ENCODE measurements at places on chromosomes 16 and 17.

DNA sequence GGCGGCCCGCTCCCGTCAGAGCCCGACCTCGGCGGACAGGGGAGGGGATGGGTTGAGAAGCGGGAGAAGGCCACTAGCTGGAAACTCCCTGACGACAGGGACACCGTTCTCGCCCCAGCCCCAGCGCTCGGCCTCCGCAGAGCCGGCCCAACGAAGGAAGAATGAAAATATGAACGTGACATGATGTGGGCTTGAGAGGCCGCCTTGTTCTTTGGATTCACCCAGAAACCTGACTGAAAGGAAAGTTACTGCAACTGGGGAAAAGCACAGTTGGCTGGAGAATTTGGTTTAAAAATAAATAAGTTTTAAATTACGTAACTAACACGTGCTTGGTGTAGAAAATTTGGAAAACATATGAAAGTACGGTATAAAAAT, 21.1 kb downstream of the NPTX1 start:
- no peak for DNase-seq

DNA sequence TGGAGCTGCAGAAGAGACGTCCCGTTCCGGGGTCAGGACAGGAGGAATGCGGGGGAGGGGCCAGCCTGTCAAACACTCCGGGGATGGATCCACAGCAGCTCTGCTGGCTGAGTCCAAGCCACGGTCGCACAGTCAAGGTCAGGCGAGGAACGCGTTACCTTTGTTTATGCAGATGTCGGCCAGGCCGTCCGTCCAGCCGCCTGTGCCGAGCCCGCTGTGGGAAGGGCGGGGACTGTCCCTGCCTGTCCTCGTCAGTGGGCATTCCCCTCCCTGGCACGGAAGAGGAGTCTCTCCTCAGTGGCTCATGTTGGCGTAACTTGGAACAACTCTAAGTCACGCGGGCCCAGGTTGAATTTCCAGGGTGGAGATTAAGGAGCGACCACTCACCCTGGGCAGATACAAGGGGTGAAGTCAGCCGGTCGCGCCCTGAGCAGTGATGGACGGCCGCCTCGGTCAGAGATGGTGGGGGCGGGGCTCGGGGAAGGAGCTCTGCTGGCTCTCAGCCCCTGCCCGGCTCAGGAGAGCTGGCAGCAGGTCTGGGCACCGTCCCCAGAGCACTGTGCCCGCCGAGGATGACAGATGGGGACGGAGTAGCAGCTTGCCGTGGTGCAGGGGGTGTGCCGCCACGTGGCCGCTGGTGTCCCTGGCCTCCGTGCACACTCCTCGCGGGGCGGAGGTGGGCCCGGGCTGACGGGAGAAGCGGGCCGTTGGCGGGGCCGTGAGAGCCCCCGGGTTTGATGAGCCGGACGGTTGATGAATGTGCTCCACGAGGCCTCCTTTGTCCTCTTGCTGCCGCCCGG, 7.3 kb downstream of the CACNA1H start:
- DNase-seq = peak; percentile 80

DNA sequence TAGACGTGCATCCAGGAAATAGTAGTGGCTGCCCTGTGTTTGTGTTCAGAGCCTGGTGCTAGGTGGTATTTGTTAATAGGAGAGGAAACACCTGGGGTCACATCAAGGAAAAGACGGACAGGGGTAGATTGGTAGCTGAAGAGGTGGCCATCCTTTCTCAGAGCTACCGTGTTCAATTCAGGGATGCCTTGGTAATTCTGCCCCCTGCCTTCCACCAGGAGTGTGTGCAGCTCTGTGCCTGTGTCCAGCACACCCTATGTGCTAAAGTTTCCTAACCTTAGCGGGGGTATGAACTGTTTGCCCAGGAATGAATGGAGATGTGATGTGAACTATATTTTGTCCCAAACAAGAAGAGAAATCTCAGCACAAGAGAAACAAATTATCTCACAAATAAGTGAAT, 174.1 kb upstream of the MPHOSPH6 start:
- DNase-seq = no peak

DNA sequence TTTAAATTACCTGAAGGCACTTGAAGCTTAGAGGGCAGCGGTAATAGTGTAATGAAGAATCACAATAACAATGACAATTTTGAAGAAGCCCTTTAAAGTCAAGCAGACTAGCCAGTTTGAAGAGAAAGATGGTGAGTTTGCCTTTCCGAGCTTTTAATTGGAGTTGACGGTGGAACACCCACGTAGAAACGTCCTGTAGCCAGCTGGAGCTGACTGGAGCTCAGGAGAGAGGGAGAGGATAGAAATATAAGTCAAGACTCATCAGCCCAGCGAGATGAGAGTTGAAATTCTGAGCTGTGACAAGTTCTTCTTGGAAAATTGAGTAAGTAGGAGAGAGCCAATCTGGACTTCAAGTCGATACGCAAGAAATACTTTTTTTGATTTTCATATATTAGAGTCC, 91.7 kb upstream of the CACNG3 start:
- no peak for DNase-seq

GRCh38 chr16:1497014-1497598, 3.9 kb downstream of the TELO2 start:
- no peak for DNase-seq

GRCh38 chr17:80850817-80851216, 140.8 kb upstream of the CHMP6 start:
- DNase-seq = no peak

DNA sequence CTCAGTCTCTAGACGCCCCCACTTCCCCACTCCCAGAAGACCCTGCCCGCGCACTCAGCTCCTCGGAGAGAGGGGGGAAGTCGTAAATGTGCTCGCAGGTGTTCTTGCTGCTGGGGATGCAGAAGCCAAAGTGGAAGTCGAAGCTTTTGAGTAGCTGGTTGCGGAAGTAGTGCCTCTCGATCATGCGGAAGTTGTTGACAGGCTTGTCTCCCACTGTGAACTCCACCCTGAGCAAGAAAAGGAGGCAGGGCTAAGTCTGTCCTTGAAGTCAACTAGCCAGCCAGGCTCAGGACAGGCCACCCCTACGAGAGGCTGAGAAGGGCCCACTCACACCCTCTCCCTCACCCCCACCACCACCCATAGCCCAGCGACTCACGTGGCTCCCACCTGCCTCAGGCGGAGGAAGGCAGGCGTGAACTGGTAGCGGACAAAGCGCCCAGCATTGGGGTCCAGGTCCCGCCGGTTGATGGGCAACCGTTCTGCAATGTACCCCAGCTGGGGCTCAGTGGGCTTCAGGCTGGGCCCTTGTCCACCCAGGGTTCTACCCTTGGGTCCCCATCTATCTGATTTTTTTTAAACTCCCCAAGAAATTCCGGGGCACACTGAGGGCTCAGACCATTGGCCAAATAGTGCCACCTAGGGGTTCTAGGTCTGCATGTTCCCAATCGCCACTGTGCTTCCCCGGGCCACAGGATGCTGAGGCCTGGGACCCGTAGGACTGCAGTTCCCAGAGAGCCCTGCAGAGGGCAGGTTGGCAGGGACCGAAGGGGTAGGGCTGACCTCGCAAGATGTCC, 4.6 kb downstream of the UNC119 start:
- DNase-seq = peak; percentile 12

DNA sequence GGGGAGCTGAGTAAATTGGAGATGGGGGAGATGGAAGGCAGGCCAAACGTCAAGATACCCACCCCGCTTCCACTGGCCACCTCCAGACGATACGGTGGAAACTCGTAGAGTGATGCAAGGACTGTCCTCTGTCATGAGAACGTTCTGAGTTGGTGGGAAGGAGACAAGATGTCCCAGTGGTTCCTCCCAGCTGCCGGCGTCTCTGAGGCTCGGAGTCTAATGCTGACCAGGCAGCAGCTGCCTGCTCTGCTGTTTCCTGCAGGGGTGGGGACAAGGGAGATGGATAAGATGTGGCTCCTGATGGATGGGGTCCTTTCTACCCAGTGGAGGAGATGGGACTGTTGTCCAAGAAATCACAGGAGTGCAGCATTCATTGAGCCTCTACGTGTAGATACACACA, 28.2 kb upstream of the C1QL1 start:
- DNase-seq = no peak

- no peak for DNase-seq
These were observed 3.6 kb downstream of the TEX2 start for GRCh38 chr17:64259426-64259825.

DNA sequence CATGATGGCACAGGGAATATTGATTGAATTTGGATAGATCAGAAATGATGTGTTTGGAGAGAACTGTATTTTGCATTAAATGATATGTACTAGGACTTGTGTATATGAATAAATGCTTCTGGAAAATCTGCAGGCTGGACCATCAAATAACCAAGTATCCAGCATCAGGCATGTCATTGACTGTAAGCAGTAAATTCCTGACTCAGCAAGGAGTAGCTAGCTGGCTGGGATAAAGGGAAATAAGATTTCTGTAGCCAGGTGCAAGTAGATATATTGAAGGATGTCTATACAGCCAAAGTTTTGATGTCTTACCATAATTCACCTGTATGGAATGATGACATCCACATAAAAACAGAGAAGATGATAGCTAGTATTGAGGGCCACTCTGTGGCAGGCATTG, 809.6 kb downstream of the CDH11 start:
- no peak for DNase-seq

DNA sequence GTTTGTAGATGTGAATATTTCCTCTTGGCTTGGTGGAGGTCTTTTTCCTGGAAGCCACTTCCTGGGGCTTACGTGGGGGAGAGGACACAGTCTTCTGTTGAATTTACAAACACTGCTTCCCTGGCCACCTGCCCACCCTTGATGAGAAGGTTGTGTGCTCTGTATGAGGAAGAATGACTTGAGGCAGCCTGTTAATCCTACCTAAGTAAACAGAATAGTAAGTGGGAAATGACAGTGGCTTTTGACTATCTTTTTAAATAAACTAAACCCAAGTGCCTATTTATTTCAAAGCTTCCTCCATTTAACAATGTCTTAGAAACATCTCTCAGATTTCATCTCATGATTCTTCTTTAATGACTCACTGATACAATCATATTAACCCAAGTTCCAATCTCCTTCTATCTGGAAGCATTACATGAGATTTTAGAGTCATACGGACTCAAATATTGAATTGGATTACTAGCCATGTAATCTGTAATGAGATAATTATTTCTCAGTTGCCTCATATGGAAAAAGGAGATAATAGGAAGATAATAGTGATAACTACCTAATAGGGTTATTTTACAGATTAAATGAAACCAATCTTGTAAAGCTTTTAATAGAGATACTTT, 96.6 kb upstream of the SMIM36 start:
- no peak for DNase-seq

DNA sequence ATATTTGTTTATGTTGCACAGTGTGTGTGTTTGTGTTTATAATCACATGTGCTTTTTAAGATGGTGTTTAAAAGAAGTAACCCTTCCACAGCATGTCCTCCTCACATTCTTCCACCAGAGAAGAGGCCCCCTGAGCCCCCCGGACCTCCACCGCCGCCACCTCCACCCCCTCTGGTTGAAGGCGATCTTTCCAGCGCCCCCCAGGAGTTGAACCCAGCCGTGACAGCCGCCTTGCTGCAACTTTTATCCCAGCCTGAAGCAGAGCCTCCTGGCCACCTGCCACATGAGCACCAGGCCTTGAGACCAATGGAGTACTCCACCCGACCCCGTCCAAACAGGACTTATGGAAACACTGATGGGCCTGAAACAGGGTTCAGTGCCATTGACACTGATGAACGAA, 69.2 kb downstream of the CDK12 start:
- no peak for DNase-seq

- no peak for DNase-seq
These were observed 11.3 kb upstream of the NLK start for GRCh38 chr17:28031174-28031573.

DNA sequence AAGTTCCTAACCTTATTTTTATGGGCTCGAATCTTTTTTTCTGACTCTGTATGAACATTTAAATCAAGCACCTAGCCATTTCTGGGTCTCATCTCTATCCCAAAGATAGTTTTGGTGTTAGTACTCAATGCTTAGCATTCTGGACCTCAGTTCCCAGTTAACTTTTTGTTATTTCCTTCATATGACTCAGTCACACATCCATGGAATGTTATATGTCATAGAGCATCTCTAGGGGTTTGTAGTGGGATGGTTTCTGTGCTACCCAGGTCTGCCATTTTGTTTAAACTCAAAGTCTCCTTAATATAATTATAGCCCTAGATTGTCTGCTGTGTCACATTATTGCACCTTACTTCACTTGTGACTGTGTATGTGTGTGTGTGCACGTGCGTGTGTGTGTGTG, 90.1 kb downstream of the EFCAB13 start:
- no peak for DNase-seq

- DNase-seq = no peak
These were observed 414 bp downstream of the NARF start for GRCh38 chr17:82458885-82459424.

DNA sequence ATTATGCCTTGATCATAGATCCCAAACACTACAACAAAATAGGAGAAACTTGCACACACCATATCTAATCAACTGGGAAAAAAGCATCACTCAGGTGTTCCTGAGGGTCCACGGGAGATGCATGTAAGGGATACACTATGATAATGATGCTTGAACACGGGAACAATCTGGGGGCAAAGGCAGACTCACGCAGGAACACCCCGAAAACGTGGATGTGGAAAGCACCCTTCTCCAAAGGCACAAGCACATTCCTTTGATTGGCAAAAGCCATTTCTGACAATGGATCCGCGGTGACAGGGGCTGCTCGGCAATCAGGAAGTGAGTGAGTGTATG, 1.3 kb downstream of the ZNF652 start:
- no peak for DNase-seq

GRCh38 chr17:63774969-63775265, 947 bp downstream of the DDX42 start:
- no peak for DNase-seq

DNA sequence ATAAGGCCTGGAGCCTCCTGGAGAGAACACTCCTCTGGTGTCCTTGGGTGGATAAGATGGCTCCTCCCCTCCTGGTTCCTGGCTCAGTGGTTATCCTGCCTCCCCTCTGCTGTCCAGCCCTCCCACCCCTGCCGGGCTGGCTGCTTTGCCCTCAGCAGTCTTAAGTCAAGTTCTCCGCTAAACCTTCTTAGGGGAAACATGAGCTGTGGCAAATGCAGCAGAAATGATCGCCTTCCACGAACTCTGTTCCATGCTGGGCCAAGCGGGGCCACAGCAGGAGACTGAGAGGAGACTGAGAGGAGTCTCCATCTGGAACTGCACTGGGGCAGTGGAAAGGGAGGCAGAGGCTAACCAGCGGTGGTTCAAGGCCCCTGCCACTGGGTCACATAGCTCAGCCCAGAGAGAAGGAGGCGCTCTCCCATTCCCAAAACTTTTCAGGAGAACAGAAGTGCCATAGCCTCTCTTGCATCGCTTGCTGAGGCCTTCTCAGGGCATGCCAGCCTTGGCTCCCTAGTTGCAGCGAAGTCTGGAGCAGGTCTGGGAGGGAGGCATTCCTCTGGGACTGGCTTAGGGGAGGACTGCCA, 26.9 kb downstream of the TNS4 start:
- no peak for DNase-seq

- no peak for DNase-seq
These were observed 35.7 kb upstream of the C16orf78 start for GRCh38 chr16:49337814-49338350.

GRCh38 chr16:51931653-51932052, 615.3 kb downstream of the TOX3 start:
- DNase-seq = no peak

GRCh38 chr17:81438688-81439087, 43.4 kb downstream of the BAHCC1 start:
- DNase-seq = no peak

GRCh38 chr17:46136820-46137219, 56.4 kb downstream of the KANSL1 start:
- no peak for DNase-seq

GRCh38 chr16:81241706-81242105, 3.2 kb downstream of the BCO1 start:
- no peak for DNase-seq

- DNase-seq = no peak
These were observed 3.8 kb downstream of the NTHL1 start for GRCh38 chr16:2043667-2044451.

All from NCI-H446 (cell line).